ENCODE measurements at places on chromosomes 7 and 10.

GRCh38 chr10:47121336-47121735 is 178.7 kb upstream of the GDF10 start:
- no peak for DNase-seq

GRCh38 chr7:137873979-137874777 is 27.4 kb upstream of the DGKI start:
- DNase-seq, result peak; percentile 93

GRCh38 chr10:32225976-32226375 is 121.0 kb downstream of the EPC1 start:
- DNase-seq, result no peak

GRCh38 chr10:49180444-49180860 is 7.7 kb downstream of the TMEM273 start:
- DNase-seq, result no peak

DNA sequence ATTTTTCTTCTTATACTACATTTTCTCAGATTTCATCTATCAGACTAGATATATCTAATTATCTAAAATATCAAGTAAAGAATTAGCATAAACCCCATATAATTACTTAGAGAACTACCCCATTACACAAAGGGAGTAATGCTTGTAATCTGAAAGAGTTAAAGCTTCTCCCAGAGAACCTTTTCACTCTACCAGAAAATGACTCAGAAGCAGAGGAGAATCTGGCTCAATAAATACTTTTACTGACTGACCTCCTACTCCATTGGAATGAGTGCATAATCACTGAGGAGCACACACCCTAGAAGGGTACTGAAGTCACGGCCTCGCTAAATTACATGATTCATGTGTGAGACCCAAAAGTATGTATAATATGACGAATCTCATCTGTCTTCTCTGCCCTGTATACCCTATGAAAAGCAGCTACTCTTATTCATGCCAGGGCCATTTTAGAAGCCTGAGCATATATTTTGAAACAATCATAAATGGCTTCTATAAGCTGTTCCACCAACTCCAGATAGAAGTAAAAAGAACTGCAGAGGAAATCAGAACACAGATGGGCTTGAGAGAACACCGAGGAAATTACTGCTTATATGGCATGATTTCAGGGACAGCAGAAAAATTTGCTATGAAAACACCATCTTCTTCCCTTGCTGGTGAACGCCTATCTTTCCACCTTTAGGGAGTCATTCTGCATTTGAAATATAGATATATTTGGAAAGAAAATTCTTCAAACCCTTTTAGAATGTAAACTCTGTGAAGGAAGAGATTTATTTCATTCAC is 32.7 kb downstream of the DNMBP start:
- DNase-seq, result peak; percentile 22

- DNase-seq, result no peak
Measured at GRCh38 chr10:110335314-110336064, 30.8 kb upstream of the SMNDC1 start.

- no peak for DNase-seq
Measured at GRCh38 chr7:104357166-104357565, 28.8 kb downstream of the LHFPL3 start.

GRCh38 chr10:79476645-79477044 is 31.2 kb upstream of the ZCCHC24 start:
- DNase-seq, result no peak

- no peak for DNase-seq
Measured at GRCh38 chr7:96949766-96950165, 55.6 kb upstream of the DLX6 start.

DNA sequence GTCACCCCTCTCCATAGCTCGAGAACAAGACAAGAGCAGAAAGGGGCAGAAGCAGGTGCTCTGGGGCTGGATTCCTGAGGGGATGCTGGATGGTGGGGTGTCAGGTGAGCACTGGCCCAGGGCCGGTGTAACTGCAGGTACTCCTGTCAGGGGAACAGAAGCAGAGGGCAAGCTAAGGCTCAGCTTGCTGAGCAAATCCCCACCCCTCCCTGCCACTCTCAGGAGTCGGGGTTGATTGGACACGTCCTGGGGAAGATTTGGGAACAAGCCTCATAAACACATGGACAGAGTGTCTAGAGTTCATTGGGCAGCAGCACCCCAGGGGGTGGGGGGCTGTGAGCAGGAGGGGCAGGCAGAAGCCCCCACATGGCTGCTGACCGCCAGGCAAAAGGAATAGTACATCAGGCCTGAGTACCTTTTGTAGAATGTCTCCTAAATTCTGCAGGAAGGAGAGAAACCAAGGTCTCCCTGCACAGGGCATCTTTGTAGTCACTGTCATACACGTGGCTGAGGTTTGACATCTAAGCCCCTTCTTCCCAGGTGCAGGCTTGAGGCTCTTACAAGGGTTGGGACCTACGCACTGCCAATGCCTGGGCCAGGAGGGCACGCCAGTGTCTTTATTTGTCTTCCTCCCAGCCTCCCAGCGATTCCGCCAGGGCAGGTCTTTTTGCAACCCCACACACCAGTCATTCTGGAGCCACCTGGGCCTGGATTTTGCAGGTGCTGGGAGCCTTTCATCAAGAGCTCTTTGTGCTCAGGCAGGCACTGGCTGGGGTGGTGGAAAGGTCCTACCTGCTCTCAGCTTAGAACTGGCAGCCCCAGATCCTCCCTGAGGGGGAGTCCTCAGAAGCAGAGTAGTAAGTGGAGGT is 2.8 kb downstream of the CALML3 start:
- no peak for DNase-seq
